ENCODE measurements at places on chromosomes 12 and 14.

- DNase-seq, result no peak
Observed at GRCh38 chr14:71319666-71320065, 412.4 kb downstream of the PCNX1 start.

GRCh38 chr12:122052285-122052684 lies 26.3 kb upstream of the MLXIP start:
- DNase-seq, result no peak

GRCh38 chr14:42149609-42150261 lies 543.1 kb downstream of the LRFN5 start:
- no peak for DNase-seq

DNA sequence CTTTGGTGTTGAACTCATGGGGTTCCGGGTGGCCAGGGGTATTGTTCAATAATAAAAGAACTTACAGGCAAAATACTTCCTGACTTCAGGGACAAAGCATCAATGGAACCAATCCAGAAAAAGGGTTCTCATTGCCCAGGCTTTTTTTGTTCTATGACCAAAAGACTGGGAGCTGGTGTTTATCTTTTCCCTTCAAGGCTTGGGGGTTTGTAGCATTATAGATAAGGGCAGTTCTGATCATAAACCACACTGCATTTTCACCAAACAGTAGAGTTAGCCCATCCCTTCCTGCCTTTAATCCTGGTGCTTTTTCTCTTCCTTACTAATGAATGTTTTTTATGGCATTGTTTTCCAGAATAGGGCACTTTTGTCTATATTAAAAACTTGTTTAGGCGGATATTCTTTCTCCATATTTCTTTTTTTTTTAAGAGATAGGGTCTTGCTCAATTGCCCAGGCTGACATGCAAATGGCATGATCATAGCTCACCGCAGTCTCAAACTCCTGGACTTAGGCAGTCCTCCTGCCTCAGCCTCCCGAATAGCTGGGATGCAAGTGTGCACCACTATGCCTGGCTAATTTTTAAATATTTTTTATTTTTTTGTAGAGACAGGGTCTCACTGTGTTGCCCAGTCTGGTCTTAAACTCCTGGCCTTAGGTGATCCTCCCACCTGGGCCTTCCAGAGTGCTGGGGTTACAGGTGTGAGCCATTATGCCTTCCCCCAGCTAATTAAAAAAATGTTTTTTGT lies 9.7 kb downstream of the FUT8 start:
- DNase-seq, result no peak

DNA sequence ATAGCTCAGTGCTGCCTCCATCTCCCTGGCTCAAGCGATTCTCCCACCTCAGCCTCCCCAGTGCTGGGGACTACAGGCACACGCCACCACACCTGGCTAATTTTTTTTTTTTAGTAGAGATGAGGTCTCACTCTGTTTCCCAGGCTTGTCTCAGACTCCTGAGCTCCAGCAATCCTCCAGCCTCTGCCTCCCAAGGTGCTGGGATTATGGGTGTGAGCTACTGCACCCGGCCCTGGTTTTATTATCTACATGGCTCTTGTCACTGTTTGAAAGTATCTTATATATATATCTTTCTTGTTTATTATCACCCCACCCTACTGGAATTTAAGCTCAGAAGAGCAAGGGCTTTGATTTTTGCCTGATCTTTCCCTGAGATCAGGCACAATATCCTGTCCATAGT lies 7.6 kb upstream of the TMED10 start:
- DNase-seq, result no peak

GRCh38 chr14:94098326-94098992 lies 12.1 kb upstream of the IFI27 start:
- no peak for DNase-seq

Data from CD4-positive, alpha-beta T cell treated with Interleukin-6 at 100 ng/mL for 8 hours (primary cell).